Body of pancreas (tissue), 4 donors: ENCODE measurements at places on chromosomes 3 and 15. TPM values are rescaled to one million over a fixed set of nuclear protein-coding genes. Genes with fewer than 3 reads are reported as not detected.

Gene MOBP
- not detected for total RNA-seq

Gene ZBBX
- total RNA-seq: 0.26 TPM

Gene SUCNR1
- total RNA-seq: 0.33 TPM

Gene SKOR1
- under 0.01 TPM for total RNA-seq

Gene PLCH1
- total RNA-seq: 3.0 TPM

Gene CCR4
- not detected for total RNA-seq

Gene PLSCR5
- total RNA-seq: not detected

Gene GOLGA6L9
- 5.2 TPM for total RNA-seq

Gene PPM1L
- total RNA-seq: 7.6 TPM

Gene FBXO40
- not detected for total RNA-seq

Gene VEPH1
- 30.0 TPM for total RNA-seq

Gene RYR3
- 0.26 TPM for total RNA-seq

Gene DLL4
- total RNA-seq: 3.6 TPM

Gene STAC
- not detected for total RNA-seq

Gene LRRIQ4
- total RNA-seq: not detected

Gene LRRC15
- total RNA-seq: not detected

Gene BUB1B
- total RNA-seq: not detected

Gene CAPN3
- total RNA-seq: 6.3 TPM

Gene SPTSSB
- total RNA-seq: not detected

Gene PSMD6
- 98.3 TPM for total RNA-seq

Gene KIF7
- total RNA-seq: 3.0 TPM

Gene CPLX3
- not detected for total RNA-seq

Gene UBE2E2
- 7.8 TPM for total RNA-seq

Gene NPAP1
- 0.26 TPM for total RNA-seq

Gene SLC12A8
- total RNA-seq: 10.1 TPM

Gene CCDC80
- 25.1 TPM for total RNA-seq

Gene MNS1
- 1.6 TPM for total RNA-seq

Gene C3orf22
- total RNA-seq: not detected

Gene PTH1R
- total RNA-seq: 1.8 TPM

Gene UQCC5
- total RNA-seq: 7.3 TPM

Gene CADPS
- total RNA-seq: 22.1 TPM

Gene ACKR4
- total RNA-seq: 1.3 TPM

Gene TMCO5A
- total RNA-seq: not detected

Gene INKA1
- not detected for total RNA-seq

Gene DUSP7
- total RNA-seq: 3.3 TPM

Gene GNAT1
- total RNA-seq: not detected

Gene LSM3
- 5.3 TPM for total RNA-seq

Gene GABRA5
- not detected for total RNA-seq

Gene ARGFX
- total RNA-seq: not detected

Gene AMIGO3
- 2.1 TPM for total RNA-seq

Gene PSTPIP1
- total RNA-seq: 3.6 TPM

Gene ALG1L2
- not detected for total RNA-seq
